GF-D8 (cell line): ENCODE measurements at places on chromosomes 13 and 19.
A peak's percentile ranks its signal among the peaks of the same experiment; 100 is the strongest.

DNA sequence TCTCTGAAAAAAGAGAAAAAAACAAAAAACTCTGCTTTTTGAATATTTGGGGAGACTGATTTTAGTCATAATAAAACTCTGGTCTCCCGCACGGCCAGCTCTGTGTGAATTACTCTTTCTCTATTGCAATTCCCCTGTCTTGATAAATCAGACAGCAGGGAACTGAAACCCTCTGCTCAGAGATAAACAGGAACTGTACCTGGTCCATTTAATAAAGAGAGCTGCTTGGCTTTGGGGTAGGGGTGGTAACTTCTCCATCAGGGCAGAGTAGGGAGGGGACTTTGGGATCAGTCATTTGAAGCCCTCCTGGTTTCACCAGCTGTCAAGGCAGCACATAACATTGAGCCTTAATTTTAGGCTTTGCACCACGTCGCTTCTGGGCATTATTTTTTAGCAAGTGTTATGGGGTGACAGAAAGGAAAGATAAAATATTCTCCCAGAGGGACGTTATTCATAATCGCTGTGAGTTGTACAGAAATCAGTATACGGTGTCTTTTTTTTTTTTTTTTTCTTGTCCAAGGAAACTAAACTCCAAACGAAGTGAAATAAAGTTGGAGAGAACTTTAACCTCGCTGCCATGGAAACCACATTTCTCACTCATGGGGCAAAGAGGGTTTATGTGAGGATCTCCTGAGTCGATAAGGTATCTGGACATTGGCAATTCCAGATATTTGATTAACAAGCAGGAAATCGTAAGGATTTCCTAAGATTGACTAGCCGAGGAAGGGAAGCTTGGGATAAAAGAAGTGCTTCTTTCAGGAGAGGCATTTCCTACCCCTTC, 99.0 kb upstream of the MRI1 start:
- DNase-seq = no peak

DNA sequence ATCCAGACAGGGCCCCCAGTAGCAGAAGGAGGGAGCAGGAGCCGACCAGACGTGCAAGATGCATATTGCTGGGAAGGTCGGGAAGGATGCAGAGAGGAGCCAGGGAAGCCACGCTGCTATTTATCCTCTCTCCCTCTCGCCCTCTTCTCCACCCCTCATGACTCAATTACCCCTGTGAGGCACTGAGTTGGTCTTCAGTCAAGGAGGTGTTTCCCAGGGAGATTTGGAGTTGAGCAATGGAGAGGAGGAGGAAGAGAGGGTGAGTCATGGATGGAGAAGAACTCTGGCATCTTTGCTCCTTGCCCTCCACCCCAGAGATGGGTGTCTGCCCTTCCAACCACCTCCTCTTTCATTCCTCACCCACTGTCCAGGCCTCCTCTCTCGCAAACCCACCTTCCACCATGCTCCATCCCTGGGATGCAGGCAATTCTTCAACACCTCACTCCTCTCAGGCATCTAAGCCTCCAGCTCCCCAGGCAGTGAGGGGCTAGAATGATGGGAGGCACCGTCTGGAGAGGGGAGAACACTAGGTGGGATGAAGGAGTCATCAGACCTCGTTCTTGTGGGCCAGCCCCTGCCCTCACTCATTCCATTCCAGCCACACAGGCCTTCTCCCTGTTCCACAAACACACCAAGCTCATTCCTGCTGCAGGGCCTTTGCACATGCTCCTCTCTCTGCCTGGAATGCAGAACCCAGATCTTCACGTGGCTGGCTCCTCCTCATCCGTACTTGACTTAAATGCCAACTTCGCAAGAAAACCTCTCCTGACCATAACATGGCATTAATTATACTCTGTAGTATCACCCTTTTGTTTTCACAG, at the start of gene SBSN:
Gene SBSN, minus strand, starts transcription at position 94 of the 821 bp plus-strand sequence. Its CDS starts 30 bp downstream, at position 64.
- no peak for DNase-seq

DNA sequence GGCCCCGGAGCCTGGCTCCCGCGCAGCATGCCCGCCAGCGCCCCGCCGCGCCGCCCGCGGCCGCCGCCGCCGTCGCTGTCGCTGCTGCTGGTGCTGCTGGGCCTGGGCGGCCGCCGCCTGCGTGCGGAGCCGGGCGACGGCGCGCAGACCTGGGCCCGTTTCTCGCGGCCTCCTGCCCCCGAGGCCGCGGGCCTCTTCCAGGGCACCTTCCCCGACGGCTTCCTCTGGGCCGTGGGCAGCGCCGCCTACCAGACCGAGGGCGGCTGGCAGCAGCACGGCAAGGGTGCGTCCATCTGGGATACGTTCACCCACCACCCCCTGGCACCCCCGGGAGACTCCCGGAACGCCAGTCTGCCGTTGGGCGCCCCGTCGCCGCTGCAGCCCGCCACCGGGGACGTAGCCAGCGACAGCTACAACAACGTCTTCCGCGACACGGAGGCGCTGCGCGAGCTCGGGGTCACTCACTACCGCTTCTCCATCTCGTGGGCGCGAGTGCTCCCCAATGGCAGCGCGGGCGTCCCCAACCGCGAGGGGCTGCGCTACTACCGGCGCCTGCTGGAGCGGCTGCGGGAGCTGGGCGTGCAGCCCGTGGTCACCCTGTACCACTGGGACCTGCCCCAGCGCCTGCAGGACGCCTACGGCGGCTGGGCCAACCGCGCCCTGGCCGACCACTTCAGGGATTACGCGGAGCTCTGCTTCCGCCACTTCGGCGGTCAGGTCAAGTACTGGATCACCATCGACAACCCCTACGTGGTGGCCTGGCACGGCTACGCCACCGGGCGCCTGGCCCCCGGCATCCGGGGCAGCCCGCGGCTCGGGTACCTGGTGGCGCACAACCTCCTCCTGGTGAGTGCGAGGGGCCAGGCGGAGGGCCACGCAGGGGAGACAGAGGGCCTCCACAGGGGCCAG, at the start of gene KL:
Gene KL, plus strand, starts transcription at position 10 of the 909 bp plus-strand sequence. Its CDS starts 18 bp downstream, at position 28.
- DNase-seq = no peak

DNA sequence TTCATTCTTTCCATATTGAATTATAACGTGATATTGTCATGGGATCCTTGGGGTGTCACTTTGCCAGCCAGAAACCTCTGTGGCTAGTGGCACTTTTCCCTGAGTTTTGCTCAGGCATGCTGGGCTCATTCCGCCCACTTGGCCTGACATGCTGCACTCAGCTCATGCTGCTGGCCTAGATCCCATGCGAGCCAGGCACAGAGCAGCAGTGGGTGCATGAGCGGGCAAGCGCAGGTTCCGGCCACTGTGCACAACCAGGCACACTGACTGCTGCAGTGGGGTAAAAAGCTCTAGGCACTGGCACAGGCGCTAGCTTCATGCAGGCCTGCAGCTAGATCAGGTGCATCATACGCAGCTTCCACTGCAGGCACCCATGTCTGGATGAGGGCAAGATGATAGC, 221.2 kb downstream of the MAB21L1 start:
- no peak for DNase-seq

- DNase-seq = no peak
Observed at GRCh38 chr19:7459773-7460172, 29.1 kb downstream of the PEX11G start.

- DNase-seq = peak; percentile 9
Observed at GRCh38 chr19:1315470-1316166, 29.9 kb downstream of the EFNA2 start.

GRCh38 chr13:100508996-100509395, 79.6 kb downstream of the GGACT start:
- no peak for DNase-seq

DNA sequence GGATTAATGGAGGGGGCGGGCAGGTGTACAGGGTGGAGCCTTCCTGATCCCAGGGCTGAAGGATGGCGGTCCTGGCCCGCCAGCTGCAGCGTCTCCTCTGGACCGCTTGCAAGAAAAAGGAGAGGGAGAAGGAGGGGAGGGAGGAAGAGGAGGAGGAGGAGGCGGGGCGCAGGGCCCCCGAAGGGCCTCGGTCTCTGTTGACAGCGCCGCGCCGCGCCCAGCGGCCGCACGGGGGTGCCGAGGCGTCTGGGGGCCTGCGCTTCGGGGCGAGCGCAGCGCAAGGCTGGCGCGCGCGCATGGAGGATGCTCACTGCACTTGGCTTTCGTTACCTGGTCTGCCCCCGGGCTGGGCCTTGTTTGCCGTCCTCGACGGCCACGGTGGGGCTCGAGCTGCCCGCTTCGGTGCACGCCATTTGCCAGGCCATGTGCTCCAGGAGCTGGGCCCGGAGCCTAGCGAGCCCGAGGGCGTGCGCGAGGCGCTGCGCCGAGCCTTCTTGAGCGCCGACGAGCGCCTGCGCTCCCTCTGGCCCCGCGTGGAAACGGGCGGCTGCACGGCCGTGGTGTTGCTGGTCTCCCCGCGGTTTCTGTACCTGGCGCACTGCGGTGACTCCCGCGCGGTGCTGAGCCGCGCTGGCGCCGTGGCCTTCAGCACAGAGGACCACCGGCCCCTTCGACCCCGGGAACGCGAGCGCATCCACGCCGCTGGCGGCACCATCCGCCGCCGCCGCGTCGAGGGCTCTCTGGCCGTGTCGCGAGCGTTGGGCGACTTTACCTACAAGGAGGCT, at the start of gene PPM1N:
Gene PPM1N, plus strand, starts transcription at position 33 of the 785 bp plus-strand sequence. Its CDS starts 30 bp downstream, at position 63.
- DNase-seq = no peak
